ENCODE measurements at places on chromosomes 6 and 20. TPM values are rescaled to one million over a fixed set of nuclear protein-coding genes. Genes with fewer than 3 reads are reported as not detected.

GRCh38 chr20:32167552-32167951 lies 40.0 kb downstream of the PLAGL2 start:
- no peak for DNase-seq

GRCh38 chr20:20603339-20603990 lies 109.0 kb downstream of the RALGAPA2 start:
- no peak for DNase-seq

- no peak for DNase-seq
Observed at GRCh38 chr6:47116606-47117005, 74.5 kb upstream of the ADGRF1 start.

DNA sequence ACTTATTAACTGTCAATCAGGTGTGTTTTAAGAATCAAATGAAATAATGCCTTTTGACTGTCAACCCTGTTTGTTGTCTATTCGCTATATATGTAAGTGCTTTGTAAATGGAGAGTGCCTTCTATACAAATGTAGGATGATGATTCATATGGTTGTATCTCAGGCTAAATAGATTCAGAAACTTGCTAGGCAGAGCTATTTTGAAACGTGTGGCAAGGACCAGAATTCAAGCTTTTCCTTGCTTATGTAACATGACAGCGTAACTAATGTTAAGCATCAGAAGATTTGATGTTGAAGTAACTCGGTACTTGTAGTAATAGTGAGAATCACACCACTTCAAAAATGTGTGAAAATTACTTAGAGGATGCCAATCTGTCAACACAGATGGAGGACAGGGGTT lies 3.4 kb downstream of the OGFRL1 start:
- no peak for DNase-seq

- no peak for DNase-seq
Observed at GRCh38 chr6:7992002-7992815, 72.0 kb downstream of the BLOC1S5 start.

Gene BTBD3
- 1.5 TPM for total RNA-seq

Gene FAXC
- total RNA-seq = not detected

- no peak for DNase-seq
Observed at GRCh38 chr6:113679051-113679450, 178.1 kb upstream of the MARCKS start.

Gene MMP24
- not detected for total RNA-seq

Measured in activated B cell treated with CpG ODN at 0.5 μM for 24 hours (primary cell).